Left ventricle myocardium inferior (tissue), 1 donor: ENCODE measurements at places on chromosomes 6 and 20. TPM values are rescaled to one million over a fixed set of nuclear protein-coding genes. Genes with fewer than 3 reads are reported as not detected.

DNA sequence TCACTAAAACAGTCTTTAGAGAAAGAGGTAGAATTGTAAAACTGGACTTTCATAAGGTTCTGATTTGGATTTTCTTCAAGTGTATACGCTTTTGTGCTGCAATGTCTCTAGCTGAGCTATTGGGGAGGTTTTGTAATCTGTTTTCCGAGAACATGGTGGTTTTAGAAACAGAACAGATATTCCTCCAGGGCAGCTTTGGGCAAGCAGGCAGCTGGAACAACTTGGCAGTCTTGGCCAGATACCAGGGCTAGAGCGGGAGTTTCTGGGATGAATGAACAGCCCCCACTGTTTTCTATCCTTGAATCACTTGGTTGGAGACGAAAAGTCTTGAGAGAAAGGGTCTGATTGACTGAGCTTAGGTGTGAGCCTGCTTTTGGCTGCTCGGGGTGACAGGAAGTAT is 17.1 kb upstream of the ARMC2 start:
- no peaks in the 10 kb centered on the region for H3K27me3 ChIP-seq
- no peak overlapping the region for H3K4me3 ChIP-seq
- DNase-seq: no peak
- H3K36me3 ChIP-seq: no peaks in the 10 kb centered on the region

- no peak overlapping the region for H3K4me3 ChIP-seq
- no peak overlapping the region for H3K27ac ChIP-seq
- peaks cover 13% of the 10 kb centered on the region for H3K36me3 ChIP-seq
- H3K4me1 ChIP-seq: no peaks in the 10 kb centered on the region
Observed at GRCh38 chr6:8014947-8015346, 49.2 kb downstream of the BLOC1S5 start.

The PTPN1 gene
- total RNA-seq: 25.7 TPM

DNA sequence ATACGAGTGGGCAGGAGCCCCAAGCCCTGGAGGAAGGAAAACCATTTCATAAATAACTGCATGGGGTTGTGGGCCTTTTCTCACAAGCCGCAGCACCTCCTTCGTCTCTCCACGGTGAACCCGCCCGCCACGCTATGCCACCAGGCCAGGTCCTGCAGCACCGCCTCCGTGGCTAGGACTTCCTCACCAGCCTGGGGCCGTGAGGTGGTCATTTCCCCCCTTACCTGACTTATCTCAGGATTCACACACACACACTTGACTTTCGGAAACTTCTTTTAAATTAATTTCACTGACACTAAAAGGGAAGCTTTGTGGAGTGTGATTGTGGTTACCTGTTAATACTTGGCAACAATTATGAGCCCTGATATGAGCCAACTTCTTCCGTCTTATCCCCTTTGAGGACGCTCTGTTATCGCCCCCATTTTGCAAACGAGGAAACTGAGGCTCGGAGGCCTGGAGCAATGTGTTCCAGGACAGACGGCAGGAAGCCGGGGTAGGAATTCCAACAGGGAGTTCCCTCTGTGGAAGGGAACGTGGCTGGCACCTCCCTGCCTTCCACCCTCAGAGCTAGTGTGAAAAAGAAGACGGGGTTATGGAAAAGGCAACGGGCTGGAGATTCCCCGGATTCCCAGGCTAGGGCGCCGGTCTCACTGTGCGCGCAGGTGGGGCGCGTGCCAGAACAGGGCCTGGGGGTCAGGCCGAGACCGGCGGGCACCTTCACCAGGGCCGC is 817 bp upstream of the SLCO4A1 start:
- peaks cover 2% of the 10 kb centered on the region for H3K36me3 ChIP-seq
- H3K4me1 ChIP-seq: peaks cover 61% of the 10 kb centered on the region
- no peak for DNase-seq

DNA sequence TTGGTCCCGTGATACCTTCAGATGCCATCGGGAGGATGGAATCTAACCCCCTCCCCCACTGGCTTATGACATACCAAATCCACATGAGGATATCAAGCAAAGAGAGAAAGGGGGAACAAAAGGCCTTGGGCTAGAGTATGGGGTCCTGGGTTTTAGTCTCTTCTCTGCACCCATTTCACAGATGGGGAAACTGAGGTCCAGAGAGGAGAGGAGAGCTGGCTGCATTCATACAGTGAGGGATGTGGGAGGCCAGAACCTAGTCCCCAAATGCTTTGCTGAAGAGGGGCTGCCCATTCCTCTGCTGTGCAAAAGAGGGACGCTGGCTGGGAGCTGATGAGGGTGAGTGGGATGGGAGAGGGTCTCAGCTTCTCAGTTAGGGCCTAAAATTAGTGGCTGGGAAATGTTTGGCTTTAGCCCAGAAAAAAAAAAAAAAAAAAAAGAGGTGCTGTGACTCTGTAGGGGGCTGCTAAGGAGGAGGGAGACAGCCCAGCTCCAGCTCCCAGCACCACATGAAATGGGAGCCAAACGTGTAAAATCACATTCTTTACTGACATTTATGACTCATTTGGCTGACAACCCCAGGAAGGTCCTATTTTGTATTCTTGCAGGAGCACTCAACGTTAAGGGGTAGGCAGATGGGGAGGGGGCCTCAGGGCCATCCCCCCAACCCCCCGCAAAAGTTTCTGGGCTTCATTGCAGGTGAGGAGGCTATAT is 11.9 kb downstream of the XKR7 start:
- no peaks in the 10 kb centered on the region for H3K4me1 ChIP-seq
- peaks cover 52% of the 10 kb centered on the region for H3K27me3 ChIP-seq
- DNase-seq: no peak
- H3K36me3 ChIP-seq: no peaks in the 10 kb centered on the region
- no peak overlapping the region for H3K4me3 ChIP-seq
- no peak overlapping the region for H3K27ac ChIP-seq

GRCh38 chr6:38391626-38392579 is 247.8 kb downstream of the BTBD9 start:
- no peaks in the 10 kb centered on the region for H3K27me3 ChIP-seq
- H3K4me1 ChIP-seq: peaks cover 28% of the 10 kb centered on the region
- H3K4me3 ChIP-seq: no peak overlapping the region
- H3K27ac ChIP-seq: no peak overlapping the region
- DNase-seq: no peak

The REPS1 gene
- 30.6 TPM for total RNA-seq

DNA sequence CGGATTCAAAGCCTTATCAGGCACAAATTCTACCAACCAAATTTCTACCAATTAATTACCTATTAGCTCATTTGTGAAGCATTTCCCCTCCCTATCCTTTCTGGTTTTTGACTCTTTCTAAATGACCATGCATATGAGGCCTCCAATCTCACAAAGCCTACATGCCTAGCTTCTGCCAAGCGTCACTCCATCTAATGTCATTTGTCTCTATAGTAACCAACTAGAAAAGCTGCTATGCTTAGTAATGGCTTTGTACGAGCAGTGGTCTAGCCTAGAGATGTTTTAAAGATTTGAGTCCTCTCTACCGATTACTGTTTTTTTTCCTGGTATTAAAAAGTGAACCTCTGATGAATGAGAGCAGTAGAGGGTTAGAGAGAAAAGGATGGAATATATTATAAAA is 4.8 kb upstream of the ASF1A start:
- H3K27me3 ChIP-seq: no peaks in the 10 kb centered on the region
- H3K27ac ChIP-seq: no peak overlapping the region
- no peaks in the 10 kb centered on the region for H3K36me3 ChIP-seq
- no peak for DNase-seq
- H3K4me3 ChIP-seq: no peak overlapping the region

The ZCCHC3 gene
- total RNA-seq: 11.8 TPM

GRCh38 chr6:122730775-122731386 is 48.6 kb upstream of the FABP7 start:
- H3K27ac ChIP-seq: no peak overlapping the region
- H3K36me3 ChIP-seq: no peaks in the 10 kb centered on the region
- peaks cover 38% of the 10 kb centered on the region for H3K27me3 ChIP-seq
- H3K4me3 ChIP-seq: no peak overlapping the region
- DNase-seq: no peak
- H3K4me1 ChIP-seq: no peaks in the 10 kb centered on the region

DNA sequence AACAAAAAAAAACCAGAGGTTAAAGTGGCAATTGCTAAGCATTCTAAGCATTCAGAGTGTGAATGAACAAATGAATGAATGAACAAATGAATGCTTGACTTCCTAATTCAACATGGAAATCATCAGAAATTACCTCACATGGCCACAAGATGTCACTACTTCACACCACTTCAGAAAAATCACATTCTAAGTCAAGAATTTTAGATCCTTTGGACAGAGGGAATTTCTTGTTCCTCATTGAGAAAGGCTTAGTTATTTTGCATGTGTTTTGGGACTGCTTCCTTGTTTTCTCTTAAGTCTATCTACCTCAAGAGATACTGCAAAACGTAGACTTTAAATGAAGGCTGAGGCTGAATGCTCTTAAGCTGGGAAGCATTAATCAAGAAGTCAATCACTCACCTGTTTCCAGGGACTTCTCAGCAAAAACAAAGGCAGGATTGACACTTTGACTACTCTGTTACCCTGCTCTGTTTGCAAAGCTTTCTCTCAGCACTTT is 120.2 kb downstream of the MBOAT1 start:
- H3K27ac ChIP-seq: no peak overlapping the region
- H3K4me3 ChIP-seq: no peak overlapping the region
- no peaks in the 10 kb centered on the region for H3K27me3 ChIP-seq
- H3K36me3 ChIP-seq: no peaks in the 10 kb centered on the region
- no peak for DNase-seq
- no peaks in the 10 kb centered on the region for H3K4me1 ChIP-seq

DNA sequence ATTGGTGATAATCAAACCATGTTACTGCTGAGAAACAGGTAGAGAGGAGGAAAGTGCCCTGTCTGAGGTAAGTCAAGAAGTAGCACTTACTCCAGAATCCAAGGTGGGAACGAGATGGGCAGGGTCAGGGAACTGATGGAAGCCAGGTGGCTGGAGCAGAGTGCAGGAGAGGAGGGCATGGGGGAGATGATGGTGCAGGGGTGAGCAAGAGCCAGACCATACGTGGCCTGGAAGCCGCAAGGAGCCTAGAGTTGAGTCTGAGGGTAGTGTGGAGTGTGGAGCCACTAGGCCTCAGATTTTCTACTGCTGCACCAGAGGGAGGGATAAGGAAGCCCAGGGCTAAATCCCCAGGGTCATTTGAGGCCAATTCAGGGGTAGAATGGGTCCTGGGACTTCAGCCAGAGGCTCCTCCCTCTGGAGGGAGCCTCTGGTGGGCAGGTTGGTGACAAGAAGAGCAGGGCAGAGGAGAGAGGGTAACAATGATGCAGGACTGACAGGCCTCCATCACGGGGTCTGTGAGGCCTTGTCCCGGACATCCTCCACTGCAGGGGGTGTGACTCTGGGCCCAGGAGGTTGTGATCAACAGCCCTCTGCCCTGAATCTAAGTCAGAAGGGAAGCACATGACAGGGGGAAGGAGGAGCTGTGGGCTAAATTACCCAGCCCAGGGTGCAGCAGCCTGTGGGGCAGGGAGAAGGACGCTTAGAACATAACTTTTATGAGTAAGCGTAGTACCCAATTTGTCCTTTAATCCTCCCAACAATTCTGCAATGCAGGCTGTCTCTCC is 28.7 kb downstream of the COX4I2 start:
- H3K4me3 ChIP-seq: peak overlapping the region; percentile 30
- DNase-seq: peak; percentile 50
- peaks cover 28% of the 10 kb centered on the region for H3K36me3 ChIP-seq
- peaks cover 96% of the 10 kb centered on the region for H3K4me1 ChIP-seq
- peak overlapping the region; percentile 95 for H3K27ac ChIP-seq

DNA sequence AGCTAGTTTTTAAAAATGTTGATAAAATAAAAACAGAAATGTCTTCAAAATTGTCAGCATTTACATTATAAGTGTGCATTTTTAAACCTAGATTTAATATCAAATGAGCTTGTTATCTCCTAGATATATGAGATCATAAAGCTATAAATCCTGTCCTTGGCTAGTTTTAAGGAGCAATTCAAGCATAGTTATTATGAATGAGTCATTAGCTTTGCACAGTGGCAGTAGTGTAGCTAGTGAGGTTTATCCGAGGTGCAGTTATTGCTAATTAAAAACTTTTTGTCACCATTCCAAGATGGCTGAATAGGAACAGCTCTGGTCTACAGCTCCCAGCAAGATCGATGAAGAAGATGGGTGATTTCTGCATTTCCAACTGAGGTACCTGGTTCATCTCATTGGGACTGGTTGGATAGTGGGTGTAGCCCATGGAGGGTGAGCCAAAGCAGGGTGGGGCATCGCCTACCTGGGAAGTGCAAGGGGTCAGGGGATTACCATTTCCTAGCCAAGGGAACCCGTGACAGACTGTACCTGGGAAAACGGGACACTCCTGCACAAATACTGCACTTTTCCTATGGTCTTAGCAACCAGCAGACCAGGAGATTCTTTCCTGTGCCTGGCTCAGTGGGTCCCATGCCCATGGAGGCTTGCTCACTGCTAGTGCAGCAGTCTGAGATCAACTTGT is 108.8 kb upstream of the SYNCRIP start:
- no peak overlapping the region for H3K4me3 ChIP-seq
- no peak overlapping the region for H3K27ac ChIP-seq
- DNase-seq: no peak
- H3K27me3 ChIP-seq: peaks cover 6% of the 10 kb centered on the region
- H3K36me3 ChIP-seq: no peaks in the 10 kb centered on the region

- no peak for DNase-seq
- peaks cover 93% of the 10 kb centered on the region for H3K27me3 ChIP-seq
- peaks cover 4% of the 10 kb centered on the region for H3K4me1 ChIP-seq
- H3K27ac ChIP-seq: no peak overlapping the region
- H3K36me3 ChIP-seq: no peaks in the 10 kb centered on the region
- H3K4me3 ChIP-seq: no peak overlapping the region
Observed at GRCh38 chr6:1337791-1338190, 25.9 kb downstream of the FOXQ1 start.

DNA sequence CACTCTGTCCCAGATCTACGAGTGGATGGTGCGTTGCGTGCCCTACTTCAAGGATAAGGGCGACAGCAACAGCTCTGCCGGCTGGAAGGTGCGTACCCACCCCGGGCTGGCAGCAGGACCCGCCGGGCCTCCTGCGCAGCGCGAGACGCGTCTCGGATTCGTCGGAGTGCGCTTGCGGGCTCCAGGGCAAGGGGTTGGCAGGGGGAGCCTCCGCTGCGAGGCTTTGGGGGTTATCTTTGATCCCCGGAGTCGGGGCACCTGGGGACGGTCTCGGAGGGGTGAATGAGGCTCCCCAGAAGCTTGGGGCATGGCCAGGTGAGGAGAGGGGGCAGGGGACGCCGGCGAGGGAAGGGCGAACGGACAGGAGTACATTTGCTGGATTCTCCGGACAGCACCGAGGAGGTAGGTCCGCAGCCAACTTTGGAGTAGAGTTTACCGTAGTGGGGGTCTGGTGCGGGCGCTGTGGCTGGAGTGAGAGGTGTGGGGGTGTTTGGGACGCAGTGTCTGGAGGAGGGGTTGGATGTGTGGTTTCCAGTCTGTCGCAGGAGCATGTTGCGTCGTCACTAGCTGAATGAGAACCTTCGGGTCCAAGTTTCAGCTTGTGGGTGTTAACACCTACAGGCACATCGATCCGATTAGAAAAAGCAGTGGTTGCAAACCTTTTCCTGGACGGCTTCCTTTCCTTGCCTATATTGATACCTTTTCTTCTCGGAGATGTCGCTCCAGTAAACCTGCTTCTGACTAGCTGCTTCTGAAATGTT is 1.2 kb downstream of the FOXO3 start:
- H3K36me3 ChIP-seq: peaks cover 2% of the 10 kb centered on the region
- H3K4me3 ChIP-seq: peak overlapping the region; percentile 88
- H3K27ac ChIP-seq: peak overlapping the region; percentile 98
- DNase-seq: peak; percentile 31

- no peaks in the 10 kb centered on the region for H3K36me3 ChIP-seq
- no peaks in the 10 kb centered on the region for H3K4me1 ChIP-seq
- no peaks in the 10 kb centered on the region for H3K27me3 ChIP-seq
- no peak for DNase-seq
- no peak within 1 kb of the TSS for H3K27ac ChIP-seq
Observed at GRCh38 chr6:130827247-130828149, at the start of gene SMLR1. Gene SMLR1 (plus strand): TSS chr6:130827406. CDS start chr6:130827414, 8 bp downstream.
